ENCODE measurements at places on chromosomes 16 and 17.

DNA sequence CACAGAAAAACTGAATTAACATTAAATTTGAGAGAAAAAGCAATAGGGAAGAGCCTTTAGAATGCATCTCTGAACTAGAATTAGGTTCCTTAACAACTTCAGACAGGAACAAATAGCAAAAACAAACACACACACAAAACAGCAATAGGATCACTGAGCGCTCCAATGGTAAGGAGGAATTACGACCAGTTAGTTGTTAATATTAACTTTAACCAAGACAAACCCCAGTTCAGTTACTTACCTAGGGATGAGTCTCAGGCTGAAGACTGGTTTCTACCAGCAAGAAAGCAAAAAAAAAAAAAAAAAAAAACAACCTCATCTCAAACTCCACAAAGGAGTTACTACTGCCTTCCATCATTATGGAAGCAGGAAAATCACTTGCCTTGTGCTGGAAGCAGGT is 14.6 kb downstream of the DHRS7B start:
- DNase-seq, result no peak

DNA sequence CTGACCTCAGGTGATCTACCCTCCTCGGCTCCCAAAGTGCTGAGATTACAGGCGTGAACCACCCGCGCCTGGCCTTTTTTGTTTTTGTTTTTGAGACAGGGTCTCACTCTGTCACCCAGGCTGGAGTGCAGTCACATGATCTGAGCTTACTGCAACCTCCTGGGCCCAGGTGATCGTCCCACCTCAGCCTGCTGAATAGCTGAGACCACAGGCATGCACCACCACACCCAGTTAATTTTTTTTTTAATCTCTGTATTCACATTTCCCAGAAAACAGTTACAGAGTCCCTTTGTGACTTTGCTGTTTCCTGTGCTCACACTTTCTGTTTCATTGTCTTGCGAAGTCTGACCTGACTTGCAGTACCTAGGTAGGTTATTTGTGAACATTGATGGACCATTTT is 2.7 kb downstream of the CLUAP1 start:
- peak; percentile 44 for DNase-seq

DNA sequence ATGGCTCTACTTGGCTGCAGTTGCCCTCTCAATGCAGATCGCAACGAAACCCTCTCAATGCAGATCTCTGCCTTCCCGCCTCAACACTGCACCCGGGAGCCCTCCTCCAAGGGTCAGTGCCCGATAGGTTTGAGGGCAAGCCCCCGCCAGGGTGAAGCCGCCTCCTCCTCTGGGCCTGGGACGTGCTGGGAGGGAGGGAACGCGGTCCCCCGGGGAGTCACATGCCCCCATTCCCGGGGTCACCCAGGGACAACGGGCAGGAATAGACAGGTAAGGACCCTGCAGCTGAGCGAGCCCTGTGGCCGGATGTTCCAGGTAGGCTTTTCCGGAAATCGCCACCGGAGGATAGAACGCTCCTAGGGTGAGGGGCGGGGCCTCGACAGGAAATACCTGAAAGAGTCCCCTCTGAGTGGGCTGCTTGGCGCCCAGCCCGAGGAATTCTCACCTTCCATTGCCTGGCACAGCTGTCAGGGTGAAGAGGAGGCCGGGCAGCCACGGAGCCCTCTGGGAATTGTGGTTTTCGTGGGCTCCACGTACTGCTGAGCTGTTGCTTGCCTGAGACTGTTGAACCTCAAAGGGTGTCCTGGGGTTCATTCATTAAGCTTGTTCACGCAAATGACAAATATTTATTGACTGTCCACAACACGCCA is 12.8 kb downstream of the ZNF174 start:
- DNase-seq, result no peak

DNA sequence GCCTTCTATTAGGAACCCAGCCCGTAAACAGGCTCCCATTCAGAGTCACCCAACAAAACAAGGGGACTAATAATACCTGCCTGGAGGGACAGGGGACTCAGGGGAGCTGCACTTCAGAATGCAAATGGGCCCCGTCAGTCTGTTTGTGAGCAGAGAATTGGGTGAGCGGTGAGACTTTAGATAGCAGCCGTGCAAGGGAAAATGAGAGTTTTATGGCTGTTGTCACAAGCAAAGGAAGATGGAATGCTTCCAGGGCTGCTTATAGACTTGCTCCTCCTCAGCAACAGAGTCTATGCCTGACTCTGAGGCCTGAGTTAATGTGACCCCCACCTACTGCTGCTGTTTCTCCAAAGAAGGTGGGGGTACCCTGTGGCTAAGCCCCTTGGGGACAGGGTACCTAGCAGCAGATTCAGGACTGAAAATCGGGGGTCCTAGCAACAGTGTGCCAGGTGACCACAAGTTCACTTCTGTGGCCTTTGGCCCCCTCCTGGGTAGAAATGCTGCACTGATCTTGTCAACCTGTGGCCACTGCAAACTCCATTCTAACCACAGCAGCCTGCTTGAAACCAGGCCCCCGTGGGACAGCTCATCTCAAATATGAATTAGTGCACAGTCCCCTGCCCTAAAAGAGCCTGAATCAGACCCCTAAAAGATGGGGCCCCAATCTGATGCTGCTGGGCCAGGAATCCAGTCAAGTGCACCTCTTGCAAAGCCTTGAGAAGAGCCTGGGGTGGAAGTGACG is 126.4 kb downstream of the C16orf78 start:
- no peak for DNase-seq

DNA sequence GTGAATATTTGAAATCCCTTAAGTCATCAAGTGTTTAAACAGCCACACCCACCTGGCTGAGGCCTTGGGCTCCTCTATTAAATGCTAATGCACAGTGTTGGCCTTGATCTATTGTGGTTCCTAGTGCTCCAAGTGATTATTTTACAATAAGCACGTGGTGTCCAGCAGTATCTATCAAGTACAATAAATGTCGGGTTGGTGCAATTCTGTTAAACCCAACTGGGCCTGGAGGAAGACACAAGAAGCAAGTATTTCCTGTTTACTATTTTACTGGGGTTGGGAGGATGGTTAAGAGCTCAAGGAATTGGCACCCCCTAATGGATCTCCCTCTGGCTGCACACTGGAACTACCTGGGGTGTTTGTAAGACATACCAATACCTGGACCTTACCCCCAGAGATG is 72.1 kb upstream of the HNF1B start:
- no peak for DNase-seq

GRCh38 chr16:2022723-2023091 is 3.1 kb downstream of the NPW start:
- no peak for DNase-seq
